ENCODE measurements at places on chromosomes 2 and 18.

DNA sequence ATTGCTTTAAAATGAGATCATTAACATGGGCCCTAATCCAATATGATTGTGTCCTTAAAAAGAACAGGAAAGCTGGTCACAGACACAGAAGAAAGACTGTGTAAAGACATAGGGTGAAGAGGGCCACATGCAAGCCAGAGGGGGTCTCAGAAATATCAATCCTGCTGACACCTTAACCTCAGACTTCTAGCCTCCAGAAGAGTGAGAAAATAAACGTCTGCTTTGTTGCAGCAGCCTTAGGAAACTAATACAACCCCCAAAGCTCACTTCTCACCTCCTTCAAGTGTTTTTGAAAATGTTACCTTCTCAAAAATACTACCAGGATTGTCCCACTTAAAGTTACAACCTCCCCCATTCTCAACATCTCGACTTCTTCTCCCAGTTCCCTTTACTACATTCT is 39.8 kb upstream of the SESTD1 start:
- DNase-seq = no peak

- DNase-seq = no peak
Measured at GRCh38 chr2:42153944-42154581, 15.1 kb upstream of the EML4 start.

- DNase-seq = no peak
Measured at GRCh38 chr2:73987109-73987947, 2.6 kb downstream of the TET3 start.

- DNase-seq = peak; percentile 91
Measured at GRCh38 chr2:127576433-127577207, 41.1 kb downstream of the MYO7B start.

DNA sequence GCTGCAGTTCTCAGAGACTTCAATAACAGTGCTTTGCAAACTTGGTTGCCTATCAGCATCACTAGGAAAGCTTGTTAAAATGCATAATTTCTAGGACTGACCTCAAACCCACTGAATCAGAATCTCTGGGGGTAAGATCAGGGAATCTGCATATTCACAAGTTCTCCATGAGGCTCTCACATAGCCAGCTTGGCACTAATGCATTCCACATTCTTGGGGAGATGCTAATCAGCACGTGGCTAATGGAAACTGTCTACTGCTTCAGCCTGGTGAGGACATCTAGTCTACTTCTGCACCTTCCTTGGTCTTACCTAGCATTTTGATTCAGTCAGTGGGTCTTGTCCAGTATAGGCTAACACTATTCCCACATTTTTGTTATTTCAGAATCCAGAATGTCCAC is 56.3 kb downstream of the RBKS start:
- peak; percentile 67 for DNase-seq

- no peak for DNase-seq
Measured at GRCh38 chr2:211453311-211453887, 897.0 kb downstream of the CPS1 start.
